Aortic smooth muscle cell (primary cell): ENCODE measurements at places on chromosomes 3 and 15. TPM values are rescaled to one million over a fixed set of nuclear protein-coding genes. Genes with fewer than 3 reads are reported as not detected.

The RTP4 gene
- 0.79 and 0.99 TPM in 2 replicates for total RNA-seq

The PP2D1 gene
- not detected in 2 replicates for total RNA-seq

The GOLGA6B gene
- not detected in 2 replicates for total RNA-seq

The THRB gene
- 2.8 and 4.5 TPM in 2 replicates for total RNA-seq

The GAP43 gene
- 5.9 and 9.9 TPM in 2 replicates for total RNA-seq

The LYSMD2 gene
- total RNA-seq = 2.7 and 4.9 TPM in 2 replicates

The TMCO5A gene
- total RNA-seq = not detected in 2 replicates

The NOX5 gene
- 0.13 and 0.19 TPM in 2 replicates for total RNA-seq

The EXD1 gene
- not detected in 2 replicates for total RNA-seq

The RARRES1 gene
- 29.4 and 40.8 TPM in 2 replicates for total RNA-seq

The CLN6 gene
- total RNA-seq = 7.9 and 10.6 TPM in 2 replicates

The SLC6A11 gene
- not detected in 2 replicates for total RNA-seq

The C3orf18 gene
- 17.2 and 20.0 TPM in 2 replicates for total RNA-seq

The TRAT1 gene
- total RNA-seq = not detected in 2 replicates

The ZBED2 gene
- 0.12 and 0.13 TPM in 2 replicates for total RNA-seq

The INTS14 gene
- total RNA-seq = 22.7 and 25.7 TPM in 2 replicates

The IFRD2 gene
- total RNA-seq = 35.7 and 62.5 TPM in 2 replicates

The NR2E3 gene
- total RNA-seq = 0.06 and 0.13 TPM in 2 replicates

The ARGFX gene
- total RNA-seq = not detected in 2 replicates

The GHSR gene
- total RNA-seq = not detected in 2 replicates

The GNAT1 gene
- total RNA-seq = not detected in 2 replicates

The TICRR gene
- total RNA-seq = 1.2 and 2.5 TPM in 2 replicates

The CCDC33 gene
- total RNA-seq = 0.06 TPM in 1 of 2 replicates, not detected in the other

The RPL32 gene
- total RNA-seq = 2,049 and 2,310 TPM in 2 replicates

The AADACL2 gene
- total RNA-seq = not detected in 2 replicates

The CEP19 gene
- 3.3 and 3.7 TPM in 2 replicates for total RNA-seq

The ARL13B gene
- 9.1 and 9.9 TPM in 2 replicates for total RNA-seq

The CPN2 gene
- not detected in 2 replicates for total RNA-seq

The PRTG gene
- total RNA-seq = 0.40 and 0.62 TPM in 2 replicates

The SEMA3G gene
- under 0.01 and 0.19 TPM in 2 replicates for total RNA-seq

The RHOV gene
- total RNA-seq = 0.06 TPM in 1 of 2 replicates, not detected in the other

The SLC12A1 gene
- not detected in 2 replicates for total RNA-seq

The FILIP1L gene
- 14.0 and 32.1 TPM in 2 replicates for total RNA-seq

The ARID3B gene
- total RNA-seq = 1.6 and 1.8 TPM in 2 replicates

The GP5 gene
- total RNA-seq = 0.26 and 0.44 TPM in 2 replicates

The ZBBX gene
- total RNA-seq = 0.06 TPM in 1 of 2 replicates, not detected in the other

The SATB1 gene
- total RNA-seq = 32.4 and 32.6 TPM in 2 replicates

The ABI3BP gene
- total RNA-seq = 17.7 and 48.1 TPM in 2 replicates

The NFKBIZ gene
- total RNA-seq = 28.7 and 56.8 TPM in 2 replicates

The NUDT16 gene
- 13.7 and 14.3 TPM in 2 replicates for total RNA-seq

The ARHGAP11A gene
- total RNA-seq = 18.8 and 21.5 TPM in 2 replicates

The REC114 gene
- total RNA-seq = not detected in 2 replicates

The SLC28A2 gene
- total RNA-seq = not detected in 2 replicates

The TEX55 gene
- not detected in 2 replicates for total RNA-seq

The SAMMSON gene
- not detected in 2 replicates for total RNA-seq

The WDR5B gene
- 4.6 and 6.4 TPM in 2 replicates for total RNA-seq

The TMC3 gene
- total RNA-seq = not detected in 2 replicates

The IDH2 gene
- 40.4 and 50.1 TPM in 2 replicates for total RNA-seq

The PAK6 gene
- 0.13 TPM in 1 of 2 replicates, not detected in the other for total RNA-seq

The NDUFB4 gene
- total RNA-seq = 35.0 and 42.3 TPM in 2 replicates

The CHRM5 gene
- under 0.01 TPM in 1 of 2 replicates, not detected in the other for total RNA-seq

The SEMA3F gene
- 8.7 and 19.8 TPM in 2 replicates for total RNA-seq
